Stomach (tissue), 19 donors: ENCODE measurements at places on chromosomes 7 and 10.
A peak's percentile ranks its signal among the peaks of the same experiment; 100 is the strongest.

DNA sequence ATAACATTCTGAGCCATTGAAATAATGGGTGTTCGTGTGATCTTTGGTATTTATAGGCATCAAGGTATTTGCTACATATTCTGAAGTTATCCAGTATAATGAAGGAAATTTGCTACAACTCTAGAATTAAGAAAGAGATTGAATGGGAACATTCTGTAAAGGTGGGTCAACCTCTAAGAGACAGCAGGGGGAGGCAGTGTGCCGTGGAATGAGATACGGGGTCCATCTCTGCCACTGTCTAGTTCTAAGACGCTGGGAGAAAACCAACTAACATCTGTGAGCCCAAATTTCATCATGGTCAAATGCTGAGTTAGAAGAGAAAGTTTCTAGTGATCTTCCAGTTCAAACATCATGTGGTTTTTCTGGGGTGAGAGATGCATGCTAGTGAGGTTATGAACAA lies 368.9 kb downstream of the SORCS1 start:
- no peak for DNase-seq

DNA sequence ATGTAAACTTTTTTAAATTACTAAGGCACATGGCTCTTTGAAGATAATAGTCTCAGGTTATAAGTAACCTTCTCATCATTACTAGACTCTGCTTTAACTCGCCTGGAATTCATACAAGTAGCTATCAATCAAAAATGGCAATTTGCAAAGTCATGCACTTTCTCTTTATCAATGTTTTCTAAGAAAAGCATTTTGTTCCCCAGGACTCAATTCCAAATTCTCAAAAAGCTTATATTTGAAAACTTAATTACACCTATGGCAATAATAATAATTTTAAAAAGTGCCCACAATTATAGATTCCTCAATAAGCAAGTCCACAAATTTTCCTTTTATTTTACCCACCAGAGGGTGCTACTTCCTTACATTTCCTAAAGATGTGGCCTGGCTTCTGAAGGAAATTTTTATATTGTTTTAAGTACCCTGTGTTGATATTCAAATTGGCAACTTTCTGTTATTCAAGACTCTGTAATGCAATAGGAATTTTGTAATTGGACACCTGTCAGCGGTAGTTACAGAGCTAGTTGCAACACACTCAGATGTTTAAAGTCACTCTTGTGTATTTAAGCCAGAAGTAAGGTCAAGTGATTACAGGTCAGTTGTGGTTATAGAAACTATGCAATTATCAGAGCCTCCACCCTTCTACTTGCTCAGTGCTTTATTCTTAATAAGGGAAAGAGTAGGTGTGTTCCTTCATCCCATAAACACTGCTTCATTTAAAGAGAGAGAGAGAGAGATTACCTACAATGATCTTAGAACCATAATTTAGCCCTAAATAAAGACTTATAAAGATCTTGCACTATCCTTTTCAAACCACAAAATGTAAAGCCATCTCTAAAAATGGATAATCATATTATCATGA lies 47.1 kb upstream of the HYAL4 start:
- no peak for DNase-seq

DNA sequence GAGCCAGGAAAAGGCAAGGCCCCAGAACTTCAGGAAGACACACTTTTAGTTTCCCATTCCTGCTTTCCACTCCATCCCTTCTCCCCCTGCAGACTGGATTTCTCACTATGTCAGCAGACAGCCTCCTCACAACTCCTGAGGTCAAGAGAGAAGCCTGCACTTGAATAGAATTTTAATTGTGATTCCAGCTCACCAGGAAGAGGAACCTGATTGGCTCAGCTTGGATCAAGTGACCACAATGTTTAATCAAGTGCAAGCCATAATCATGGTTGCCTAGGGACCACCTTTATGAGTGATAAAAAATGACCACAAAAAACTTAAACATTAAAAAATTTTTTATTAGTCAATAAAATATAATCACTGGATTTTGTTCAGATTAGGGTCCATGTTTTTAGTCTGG lies 244.7 kb upstream of the RHOBTB1 start:
- DNase-seq: no peak

DNA sequence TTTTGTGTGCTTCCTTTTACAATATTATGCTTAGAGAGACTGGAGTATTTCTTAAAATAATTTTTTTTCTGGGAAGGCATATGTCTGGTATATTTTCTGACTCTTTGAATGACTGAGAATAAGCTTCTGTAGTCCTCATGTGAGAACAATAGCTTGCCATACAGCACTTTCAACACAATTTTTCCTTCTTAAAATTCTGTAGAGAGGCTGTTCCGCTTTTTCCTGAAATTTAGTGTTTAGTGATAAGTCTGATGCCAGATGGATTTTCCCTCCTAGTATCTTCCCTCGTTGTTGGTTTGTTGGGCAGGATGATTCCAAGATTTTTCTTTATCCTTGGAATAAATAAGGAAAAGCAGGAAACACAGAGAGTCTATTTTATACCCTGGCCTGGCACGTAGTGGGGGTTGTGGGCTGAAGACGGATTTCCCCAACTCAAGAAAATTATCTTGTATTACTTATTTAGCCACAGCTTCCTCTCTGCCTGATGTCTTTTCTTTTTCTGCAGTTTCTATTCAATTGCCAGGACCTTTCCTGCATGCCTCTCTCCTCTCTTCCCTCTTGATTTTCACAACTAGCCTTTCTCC lies 111.2 kb downstream of the AOAH start:
- DNase-seq: no peak

DNA sequence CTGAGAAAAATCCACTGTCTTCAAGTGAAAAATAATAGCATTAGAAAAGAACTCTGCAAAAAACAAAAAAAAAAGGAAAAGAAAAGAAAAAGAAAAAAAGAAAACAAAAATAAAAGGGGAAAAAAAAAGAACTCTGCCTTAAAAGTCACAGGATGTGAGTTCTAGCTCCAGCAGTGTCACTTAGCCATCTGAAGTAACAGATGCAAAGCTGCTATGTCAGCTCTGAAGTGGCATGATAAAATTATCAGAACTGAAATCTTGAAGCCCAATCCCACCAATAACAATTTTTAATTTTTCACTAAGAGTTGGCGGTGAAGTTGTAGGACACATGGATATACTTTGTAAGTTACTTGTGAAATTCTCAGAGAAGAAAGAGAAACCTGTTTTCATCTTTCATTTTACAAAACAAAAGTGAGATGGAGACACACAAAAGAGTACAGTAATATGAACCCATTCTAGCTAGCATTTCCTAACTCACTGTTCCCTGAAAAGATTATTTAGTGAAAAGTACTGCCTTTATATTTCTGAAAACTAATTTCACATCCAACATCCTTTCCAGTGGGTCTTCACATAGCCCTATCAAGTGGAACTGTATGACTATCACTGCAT lies 103.5 kb downstream of the ELAPOR2 start:
- DNase-seq: no peak

GRCh38 chr7:140517546-140518369 lies 38.5 kb upstream of the MKRN1 start:
- peak; percentile 95 for DNase-seq

GRCh38 chr10:122419876-122420623 lies 34.4 kb upstream of the ARMS2 start:
- peak; percentile 21 for DNase-seq

GRCh38 chr7:150716368-150716767 lies at the start of gene GIMAP1:
TSS of gene GIMAP1 (plus strand) at chr7:150716613. CDS start at chr7:150719048, 2,435 bp downstream.
- DNase-seq: peak; percentile 64

DNA sequence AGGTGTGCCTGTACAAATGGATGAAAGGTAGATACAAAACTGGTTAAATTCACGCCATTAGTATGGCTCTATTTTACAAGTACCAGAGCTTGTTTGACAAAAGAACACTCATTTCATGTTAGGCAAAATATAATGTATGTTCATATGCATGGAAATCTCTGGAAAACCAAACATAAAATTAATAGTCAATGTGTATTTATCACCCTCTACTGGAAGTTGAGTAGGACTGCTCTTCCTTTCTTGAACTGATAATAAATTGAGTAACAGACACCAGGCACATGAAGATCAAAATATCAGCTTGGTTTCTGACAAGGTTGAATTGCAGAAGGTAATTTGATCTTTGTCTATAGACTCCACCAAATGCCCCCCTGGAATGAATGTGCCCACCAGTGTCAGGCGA lies 19.8 kb upstream of the AKR1B1 start:
- DNase-seq: no peak

DNA sequence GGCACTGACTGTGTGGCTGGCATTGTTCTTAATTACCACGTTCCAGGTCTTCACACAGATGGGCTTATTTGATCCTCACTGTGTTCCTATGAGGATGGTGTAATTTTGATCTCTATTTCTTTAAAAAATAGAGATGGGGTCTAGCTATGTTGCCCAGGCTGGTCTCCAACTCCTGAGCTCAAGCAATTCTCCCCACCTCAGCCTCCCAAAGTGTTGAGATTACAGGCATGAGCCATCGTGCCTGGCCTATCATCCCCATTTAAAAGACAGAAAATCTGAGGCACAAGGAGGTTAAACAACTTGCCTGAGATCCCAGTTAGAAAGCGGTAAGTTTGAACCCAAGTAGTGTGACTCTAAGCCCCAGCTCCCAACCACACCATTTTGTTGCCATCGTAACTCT lies 17.0 kb upstream of the SRGN start:
- DNase-seq: no peak

- DNase-seq: no peak
Observed at GRCh38 chr7:107982042-107982840, 20.7 kb downstream of the LAMB1 start.

- DNase-seq: no peak
Observed at GRCh38 chr7:88202799-88203198, 17.0 kb downstream of the SRI start.

GRCh38 chr7:133851411-133851810 lies 275.7 kb upstream of the LRGUK start:
- no peak for DNase-seq

- peak; percentile 52 for DNase-seq
Observed at GRCh38 chr10:58531084-58531695, 18.5 kb downstream of the BICC1 start.

- DNase-seq: no peak
Observed at GRCh38 chr7:293681-294439, 3.9 kb downstream of the FOXL3 start.

GRCh38 chr7:24921362-24921679 lies 58.7 kb downstream of the OSBPL3 start:
- peak; percentile 46 for DNase-seq

DNA sequence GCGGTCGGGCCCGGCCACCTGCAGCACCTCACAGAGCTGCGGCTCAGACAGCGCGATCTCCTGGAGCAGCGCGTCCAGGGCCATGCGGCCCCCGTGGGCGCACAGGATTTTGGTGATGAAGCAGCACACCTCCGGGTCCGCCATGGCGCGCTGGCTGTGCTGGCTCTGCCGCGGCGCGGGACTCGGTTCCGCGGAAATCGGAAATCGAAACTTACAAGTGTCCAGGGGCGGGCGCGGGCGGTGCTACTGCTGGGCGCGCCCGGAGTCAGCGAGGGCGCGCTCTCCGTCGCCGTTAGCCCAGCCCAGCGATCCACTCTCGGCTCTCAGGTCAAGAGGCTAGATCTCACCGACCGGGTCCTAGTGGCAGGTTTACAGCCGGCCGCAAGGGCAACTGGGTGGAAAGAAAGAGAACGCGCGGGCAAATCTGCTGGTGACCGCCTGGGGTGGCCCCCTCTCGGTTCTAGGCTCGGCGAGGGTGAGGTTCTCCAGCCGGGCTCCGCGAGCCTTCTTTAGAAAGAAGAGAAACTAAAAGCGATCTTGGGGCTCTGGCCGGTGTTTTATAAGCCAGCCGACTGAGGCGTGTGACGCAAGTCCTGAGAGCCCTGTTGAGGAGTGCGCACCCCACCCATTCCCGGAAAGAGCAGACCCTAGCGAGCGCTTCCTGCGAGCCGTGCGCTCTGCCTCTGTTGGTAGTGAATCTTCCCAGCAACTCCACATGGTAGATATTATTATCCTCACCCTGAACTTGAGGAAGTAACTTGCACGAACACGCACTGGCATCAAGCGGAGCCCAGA lies at the start of gene ZC3HAV1:
Gene ZC3HAV1, minus strand, starts transcription at position 533 of the 795 bp plus-strand sequence. Its CDS starts 389 bp downstream, at position 144.
- peak; percentile 95 for DNase-seq

DNA sequence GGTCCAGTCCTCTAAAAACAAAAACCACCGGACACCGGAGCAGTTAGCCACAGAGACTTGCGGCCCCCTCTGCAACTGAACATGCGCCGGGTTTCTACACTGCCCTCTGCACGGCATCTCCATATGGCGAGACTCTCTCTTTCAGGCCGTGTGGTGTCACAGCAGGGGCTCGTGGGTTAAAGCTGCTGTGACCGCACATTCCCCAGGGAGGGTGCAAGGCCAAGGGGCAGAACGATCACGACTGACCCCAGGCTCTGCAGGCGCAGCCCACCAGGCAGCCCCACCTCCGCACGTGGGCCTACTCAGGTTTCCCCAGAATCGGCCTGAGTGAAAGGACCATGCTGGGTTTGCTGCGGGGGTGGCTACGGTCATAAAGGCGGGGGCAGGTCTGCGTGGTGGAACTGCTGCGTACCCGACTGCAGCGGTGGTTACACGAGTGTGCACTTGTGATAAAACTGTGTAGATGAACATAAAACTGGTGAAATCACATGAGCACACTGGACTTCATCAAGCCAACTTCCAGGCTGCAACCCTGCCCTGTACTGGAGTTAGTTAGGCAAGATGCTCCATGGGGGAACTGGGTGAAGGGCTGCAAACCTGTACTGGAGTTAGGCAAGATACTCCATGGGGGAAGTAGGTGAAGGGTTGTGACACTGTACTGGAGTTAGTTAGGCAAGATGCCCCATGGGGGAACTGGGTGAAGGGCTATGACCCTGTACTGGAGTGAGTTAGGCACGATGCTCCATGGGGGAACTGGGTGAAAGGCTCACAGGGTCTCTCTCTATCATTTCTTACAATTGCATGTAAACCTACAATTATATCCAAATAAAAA lies 81.4 kb upstream of the PPP2R2D start:
- DNase-seq: no peak

GRCh38 chr10:55786461-55787050 lies 574.5 kb downstream of the ZWINT start:
- no peak for DNase-seq

GRCh38 chr7:15439853-15440252 lies 122.0 kb downstream of the AGMO start:
- no peak for DNase-seq

DNA sequence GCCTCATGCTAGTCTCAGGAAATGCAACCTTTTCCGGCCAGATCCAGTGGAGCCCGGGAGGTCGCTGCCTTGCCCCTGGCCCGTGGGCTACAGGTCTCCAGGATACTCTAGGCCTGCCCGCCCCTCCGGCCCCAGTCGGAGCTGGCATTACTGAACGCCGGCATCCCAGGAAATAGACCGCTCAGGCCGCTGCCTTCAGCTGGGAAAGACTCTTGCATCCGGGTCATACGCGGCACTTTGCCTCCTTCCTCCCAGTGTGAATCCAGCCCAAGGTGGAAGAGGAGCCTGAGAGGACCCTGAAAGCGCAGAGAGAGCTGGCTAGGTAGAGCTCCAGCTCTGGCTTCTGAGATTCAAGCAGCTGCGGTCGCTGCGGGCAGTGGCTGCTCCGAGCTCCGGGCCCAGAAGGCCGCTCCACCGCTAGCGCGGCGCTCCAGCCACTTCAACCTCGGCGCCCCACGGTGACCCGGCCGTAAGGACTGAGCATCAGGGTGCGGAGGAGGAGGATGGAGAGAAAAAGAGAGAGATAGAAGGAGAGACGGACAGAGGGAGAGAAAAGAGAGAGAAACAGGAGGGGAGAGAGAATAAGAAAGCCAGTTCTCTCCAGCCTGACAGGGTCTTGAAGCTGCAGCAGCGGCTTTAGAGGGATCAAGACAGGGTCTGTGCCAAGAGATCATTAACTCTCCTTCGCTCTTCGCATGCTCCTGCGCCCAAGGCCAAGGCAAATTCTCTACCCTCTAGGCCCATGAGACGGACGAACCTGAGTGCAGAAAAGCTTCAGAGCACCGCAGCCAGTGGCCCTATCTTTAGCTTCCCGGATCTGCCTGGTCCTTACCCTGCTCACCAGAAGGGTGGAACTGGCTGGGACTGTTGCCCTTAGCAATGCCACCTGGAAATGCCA lies 1.8 kb upstream of the HOXA10 start:
- no peak for DNase-seq

- DNase-seq: peak; percentile 9
Observed at GRCh38 chr10:66637273-66638036, 288.4 kb upstream of the LRRTM3 start.
